ENCODE measurements at places on chromosomes 5 and 9.

DNA sequence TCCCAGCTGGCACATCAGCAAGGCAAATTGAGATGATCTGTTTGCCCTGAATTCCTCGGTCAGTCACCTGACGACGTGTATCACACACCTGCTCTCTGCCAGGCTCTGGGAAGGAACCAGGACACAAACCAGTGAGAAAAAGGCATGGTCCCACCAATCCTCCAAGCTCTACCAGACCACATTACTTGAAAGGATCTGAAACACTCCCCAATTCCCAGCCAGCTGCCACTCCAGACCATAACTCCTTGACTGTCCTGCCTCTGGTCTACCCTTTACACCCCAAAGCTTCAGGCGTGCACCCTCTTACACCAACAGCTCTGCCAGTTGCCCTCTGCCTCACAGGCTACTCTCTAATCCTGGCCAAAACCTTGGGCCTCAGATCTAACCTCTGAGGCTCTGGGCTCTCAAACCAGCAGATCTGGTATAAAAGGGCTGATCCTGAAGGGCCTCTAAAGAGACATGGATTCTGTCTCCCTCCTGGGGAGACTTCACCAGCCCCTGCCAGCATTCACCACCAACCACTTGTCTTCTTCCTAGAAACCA, 6.8 kb downstream of the MGAT1 start:
- DNase-seq: no peak
- H3K27ac ChIP-seq: no peak overlapping the region
- H3K4me1 ChIP-seq: 0 out of 2 replicates have a peak, but pooled peaks cover 2% of the 10 kb centered on the region
- H3K4me3 ChIP-seq: no peak overlapping the region

DNA sequence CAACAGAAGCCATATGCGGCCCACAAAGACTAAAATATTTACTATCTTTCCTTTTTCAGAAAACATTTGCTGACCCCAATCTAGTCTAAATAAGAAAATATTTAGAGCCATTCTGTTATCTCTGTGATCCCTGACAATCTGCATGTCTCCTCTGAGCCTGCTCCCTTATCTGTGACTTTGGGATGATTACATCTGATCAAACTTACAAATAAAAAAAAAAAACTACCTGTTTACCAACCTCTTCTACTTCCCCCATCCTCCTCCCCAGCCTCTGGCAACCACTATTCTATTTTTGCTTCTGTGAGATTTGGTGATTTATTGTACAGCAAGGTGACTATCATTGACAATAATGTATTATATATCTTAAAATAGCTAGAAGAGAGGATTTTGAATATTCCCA, 176.3 kb upstream of the CD180 start:
- H3K4me1 ChIP-seq: no peaks in the 10 kb centered on the region
- no peak for DNase-seq
- no peak overlapping the region for H3K4me3 ChIP-seq
- no peaks in the 10 kb centered on the region for H3K36me3 ChIP-seq

DNA sequence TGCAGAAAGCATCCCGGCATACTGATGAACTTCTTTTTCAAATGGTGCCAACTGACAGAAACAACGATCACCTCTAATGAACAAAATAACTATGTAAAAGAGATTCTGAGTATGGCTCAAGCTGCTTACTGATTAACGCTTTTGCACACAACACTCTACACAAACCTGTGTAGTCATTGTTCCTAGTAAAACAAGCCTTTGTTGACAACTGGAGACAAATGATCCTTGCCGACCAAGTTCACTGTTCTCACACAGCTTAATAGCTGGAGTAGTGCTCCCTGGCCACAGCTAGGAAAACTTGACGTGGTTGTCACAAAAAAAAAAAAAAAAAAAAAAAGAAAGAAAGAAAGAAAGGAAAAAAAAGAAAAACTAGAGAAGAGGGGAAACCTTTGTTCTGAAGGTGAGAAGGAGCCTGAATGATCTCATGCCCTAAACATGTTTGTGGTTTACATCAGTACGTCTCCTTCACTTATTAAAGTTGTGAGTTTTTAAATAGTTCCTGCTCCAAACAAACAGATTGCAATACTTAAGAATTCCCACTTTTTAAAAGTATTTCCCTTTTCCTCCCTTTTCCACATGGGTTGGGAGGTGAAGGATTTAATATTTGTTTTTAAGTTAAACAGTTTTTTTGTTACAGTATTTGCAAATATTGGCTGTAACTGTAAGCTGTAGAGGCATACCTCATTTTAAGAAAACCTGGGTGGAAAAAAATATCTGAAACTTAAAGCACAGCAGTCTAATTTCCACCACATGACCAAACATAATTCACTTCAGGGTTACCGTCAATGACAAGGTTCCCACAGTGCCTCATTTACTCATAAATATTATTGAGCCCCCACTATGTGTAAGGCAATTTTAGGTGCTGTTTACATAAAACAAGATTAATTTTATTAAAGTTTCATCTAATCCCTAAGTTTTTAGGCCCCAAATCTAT, 63.7 kb downstream of the GLIS3 start:
- no peak overlapping the region for H3K27ac ChIP-seq
- H3K36me3 ChIP-seq: no peaks in the 10 kb centered on the region
- H3K27me3 ChIP-seq: no peaks in the 10 kb centered on the region
- DNase-seq: no peak
- no peak overlapping the region for H3K4me3 ChIP-seq

DNA sequence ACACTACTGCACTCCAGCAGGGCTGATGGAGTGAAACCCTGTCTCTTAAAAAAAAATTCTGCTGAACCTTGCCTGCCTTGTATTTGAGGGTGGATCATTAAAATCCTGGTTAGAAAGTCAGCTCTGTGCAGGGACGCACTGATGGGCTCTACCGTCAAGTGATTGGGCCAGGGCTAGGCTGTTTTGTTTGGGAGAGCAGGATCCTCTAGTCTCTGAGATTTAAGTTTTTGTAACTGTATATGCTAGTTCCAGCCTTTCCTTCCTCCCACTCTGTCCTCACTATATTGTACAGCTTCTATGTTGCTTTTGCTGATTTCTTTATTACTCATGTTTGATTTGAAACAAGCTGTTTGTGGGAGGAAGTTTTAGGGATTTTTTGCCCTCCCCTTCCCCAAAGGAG, 11.5 kb downstream of the DDX4 start:
- no peak for DNase-seq
- H3K4me3 ChIP-seq: no peak overlapping the region
- H3K36me3 ChIP-seq: no peaks in the 10 kb centered on the region
- H3K27me3 ChIP-seq: no peaks in the 10 kb centered on the region

GRCh38 chr5:144315994-144316634, 145.4 kb downstream of the KCTD16 start:
- no peak overlapping the region for H3K27ac ChIP-seq
- no peak for DNase-seq
- peaks cover 2% of the 10 kb centered on the region for H3K4me1 ChIP-seq
- no peak overlapping the region for H3K4me3 ChIP-seq

DNA sequence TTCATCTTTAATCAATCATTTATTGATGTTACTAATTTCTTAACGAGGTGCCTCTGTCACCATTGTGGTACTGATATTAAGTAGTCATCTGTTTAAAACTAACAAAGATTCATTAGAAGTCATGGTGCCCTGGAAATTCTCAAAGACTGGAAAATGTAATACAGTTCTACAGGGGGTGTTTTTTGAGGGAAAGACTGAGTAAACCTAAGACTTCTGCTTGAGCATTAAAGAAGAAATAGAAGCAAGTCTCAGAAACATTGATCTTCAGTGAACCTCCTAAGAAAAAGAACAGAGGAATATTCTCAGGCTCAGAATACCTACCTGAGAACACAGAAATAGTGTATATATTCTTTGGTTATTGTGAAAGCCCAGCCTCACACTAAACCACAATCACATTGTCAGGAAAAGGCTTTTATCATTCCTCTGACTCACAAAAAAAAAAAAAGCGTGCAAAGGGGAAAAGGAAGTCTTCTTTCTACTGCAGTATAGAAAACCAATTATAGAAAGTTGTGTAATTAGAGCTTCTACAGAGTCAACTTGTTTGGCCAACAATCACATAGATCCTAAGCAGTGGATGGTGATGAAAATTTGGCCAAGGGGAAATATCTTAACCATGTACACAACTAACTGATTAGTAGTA, 60.8 kb downstream of the HINT1 start:
- H3K36me3 ChIP-seq: no peaks in the 10 kb centered on the region
- no peaks in the 10 kb centered on the region for H3K27me3 ChIP-seq
- H3K27ac ChIP-seq: no peak overlapping the region
- DNase-seq: no peak

- H3K4me1 ChIP-seq: no peaks in the 10 kb centered on the region
- no peak overlapping the region for H3K4me3 ChIP-seq
- H3K27ac ChIP-seq: no peak overlapping the region
- no peaks in the 10 kb centered on the region for H3K27me3 ChIP-seq
Observed at GRCh38 chr5:117713585-117714198, 1139.1 kb upstream of the SEMA6A start.

GRCh38 chr9:106745457-106745856, 117.5 kb upstream of the ZNF462 start:
- H3K27ac ChIP-seq: no peak overlapping the region
- H3K4me3 ChIP-seq: no peak overlapping the region

DNA sequence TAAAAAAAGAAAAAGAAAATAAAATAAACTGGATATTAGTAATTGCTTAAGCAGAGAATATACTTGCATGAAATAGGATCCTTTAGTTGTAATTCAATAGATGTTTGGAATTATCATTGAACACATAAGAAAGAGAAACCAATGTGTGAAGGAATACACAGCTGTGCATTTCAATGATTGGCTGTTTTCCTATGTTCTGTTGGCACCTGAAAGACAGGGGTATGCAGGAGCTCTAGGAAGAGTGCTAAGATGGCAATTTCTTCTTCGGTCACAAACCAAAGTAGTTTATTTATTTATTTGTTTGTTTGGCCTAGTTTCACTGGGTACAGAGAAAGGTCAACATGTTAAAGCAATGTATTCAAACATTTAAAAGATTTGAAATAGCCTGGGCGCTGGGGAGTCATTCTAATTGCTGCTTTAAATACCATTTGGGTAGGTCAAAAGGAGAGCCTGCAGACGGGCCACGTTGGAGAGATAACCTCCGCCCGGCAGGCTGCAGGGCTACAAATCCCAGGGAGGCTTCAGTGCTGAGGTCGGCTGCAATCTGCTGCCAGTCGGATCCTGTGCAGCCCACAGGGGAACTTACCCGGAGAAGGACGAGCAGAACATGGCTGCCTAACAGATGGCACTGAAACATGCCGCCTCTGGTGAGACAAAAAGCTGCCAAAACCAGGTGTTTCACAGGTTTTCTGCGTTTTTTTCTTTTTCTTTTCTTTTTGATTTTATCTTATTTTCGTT, 154.2 kb upstream of the TYRP1 start:
- no peak overlapping the region for H3K27ac ChIP-seq
- no peaks in the 10 kb centered on the region for H3K36me3 ChIP-seq
- no peaks in the 10 kb centered on the region for H3K4me1 ChIP-seq
- DNase-seq: no peak
- no peaks in the 10 kb centered on the region for H3K27me3 ChIP-seq

- H3K4me1 ChIP-seq: no peaks in the 10 kb centered on the region
- no peaks in the 10 kb centered on the region for H3K36me3 ChIP-seq
- H3K4me3 ChIP-seq: no peak overlapping the region
- no peak for DNase-seq
- H3K27me3 ChIP-seq: no peaks in the 10 kb centered on the region
Observed at GRCh38 chr9:68482548-68482947, 58.1 kb downstream of the TMEM252 start.

DNA sequence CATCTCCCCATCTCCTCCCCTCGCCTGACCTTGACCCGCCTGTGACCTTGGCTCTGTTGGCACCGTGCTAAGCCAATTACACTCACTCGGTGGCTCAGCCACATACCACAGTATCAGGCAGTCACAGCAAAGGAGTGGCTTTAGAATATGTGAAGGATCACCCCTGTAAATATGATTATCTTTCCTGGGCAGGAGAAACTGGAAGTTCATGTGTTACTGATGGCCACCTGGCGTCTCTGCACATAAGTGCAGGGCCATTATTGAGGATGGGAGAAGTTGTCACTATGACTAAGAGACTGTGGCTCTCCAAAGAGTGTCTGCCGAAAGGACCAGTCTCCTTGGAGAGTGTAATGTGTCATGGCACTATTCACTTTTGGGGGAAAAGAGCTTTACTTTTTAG, 116.9 kb upstream of the S1PR3 start:
- H3K27ac ChIP-seq: no peak overlapping the region
- no peaks in the 10 kb centered on the region for H3K36me3 ChIP-seq
- peaks cover 2% of the 10 kb centered on the region for H3K4me1 ChIP-seq
- no peak overlapping the region for H3K4me3 ChIP-seq
- no peaks in the 10 kb centered on the region for H3K27me3 ChIP-seq
- no peak for DNase-seq

DNA sequence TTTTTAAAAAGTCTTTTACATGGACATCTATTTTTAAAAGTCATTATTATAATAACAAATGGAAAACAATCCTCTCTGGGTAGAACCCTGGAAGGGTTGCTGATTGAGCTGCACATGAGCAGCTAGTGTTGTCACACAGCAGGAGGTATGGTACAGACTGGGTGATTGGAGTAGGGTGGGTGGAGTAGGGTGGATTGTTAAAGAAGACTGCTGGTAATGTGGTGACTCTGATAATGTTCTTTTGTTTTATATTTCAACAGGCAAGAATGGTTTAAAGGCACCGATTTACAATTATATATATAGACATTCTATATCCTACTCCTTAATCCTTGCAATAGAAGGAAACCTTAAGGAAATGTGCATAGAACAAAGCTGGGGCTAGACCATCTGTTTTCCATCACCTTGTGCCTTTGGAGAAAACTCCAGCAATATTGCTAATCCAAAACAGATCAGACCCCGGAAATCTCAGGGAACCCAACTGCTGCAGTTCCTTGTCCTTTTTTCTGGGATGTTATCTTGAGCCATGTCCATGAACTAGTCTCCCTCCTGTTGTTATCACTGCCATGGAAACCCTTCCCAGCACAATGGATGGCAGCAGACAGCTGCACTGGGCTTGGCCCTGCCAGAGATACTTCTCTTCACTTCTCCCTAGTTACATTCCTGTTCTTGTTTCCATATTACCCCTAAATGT, 129.7 kb downstream of the YIPF5 start:
- no peaks in the 10 kb centered on the region for H3K36me3 ChIP-seq
- H3K4me3 ChIP-seq: no peak overlapping the region
- no peak for DNase-seq
- no peaks in the 10 kb centered on the region for H3K4me1 ChIP-seq

GRCh38 chr5:41629897-41630296, 119.5 kb upstream of the PLCXD3 start:
- no peak for DNase-seq
- no peak overlapping the region for H3K4me3 ChIP-seq
- H3K4me1 ChIP-seq: no peaks in the 10 kb centered on the region
- H3K27me3 ChIP-seq: no peaks in the 10 kb centered on the region
- H3K27ac ChIP-seq: no peak overlapping the region

Measured in iPS DF 6.9 (cell line).